ENCODE measurements at places on chromosomes 7 and 10.

DNA sequence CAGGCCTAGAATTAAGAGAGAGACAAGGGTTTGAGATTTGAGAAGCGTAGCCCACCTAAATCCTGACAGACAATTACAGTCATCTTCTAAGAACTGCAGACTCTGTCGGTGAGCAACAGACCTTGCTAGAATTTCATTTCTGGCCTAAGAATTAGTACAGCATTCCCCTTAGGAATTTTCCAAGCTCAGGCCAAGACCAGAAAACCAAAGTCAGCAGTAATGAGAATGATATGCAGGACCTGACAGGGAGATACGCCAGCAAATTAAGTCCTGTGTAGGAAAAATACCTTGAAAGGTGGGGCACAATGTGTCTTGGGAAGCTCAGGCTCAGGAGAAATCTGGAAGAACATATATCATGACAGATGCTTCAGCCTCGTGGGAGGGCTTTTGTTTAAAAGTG, 52.7 kb upstream of the HERPUD2 start:
- DNase-seq: no peak

- no peak for DNase-seq
These were observed 571.0 kb downstream of the SH2D4B start for GRCh38 chr10:81108516-81109199.

GRCh38 chr7:37927773-37928444, 7.5 kb downstream of the EPDR1 start:
- no peak for DNase-seq

- no peak for DNase-seq
These were observed 320.1 kb upstream of the NFE2L3 start for GRCh38 chr7:25831831-25832411.

- no peak for DNase-seq
These were observed 1.1 kb upstream of the VOPP1 start for GRCh38 chr7:55573234-55573900.

- DNase-seq: no peak
These were observed 630.0 kb upstream of the FOXK1 start for GRCh38 chr7:4052130-4052529.

GRCh38 chr10:21885940-21886339, 117.6 kb downstream of the DNAJC1 start:
- no peak for DNase-seq

- no peak for DNase-seq
These were observed 133.3 kb downstream of the PHTF2 start for GRCh38 chr7:77931841-77932240.

- no peak for DNase-seq
These were observed 34.0 kb upstream of the CYTH3 start for GRCh38 chr7:6306471-6306870.

DNA sequence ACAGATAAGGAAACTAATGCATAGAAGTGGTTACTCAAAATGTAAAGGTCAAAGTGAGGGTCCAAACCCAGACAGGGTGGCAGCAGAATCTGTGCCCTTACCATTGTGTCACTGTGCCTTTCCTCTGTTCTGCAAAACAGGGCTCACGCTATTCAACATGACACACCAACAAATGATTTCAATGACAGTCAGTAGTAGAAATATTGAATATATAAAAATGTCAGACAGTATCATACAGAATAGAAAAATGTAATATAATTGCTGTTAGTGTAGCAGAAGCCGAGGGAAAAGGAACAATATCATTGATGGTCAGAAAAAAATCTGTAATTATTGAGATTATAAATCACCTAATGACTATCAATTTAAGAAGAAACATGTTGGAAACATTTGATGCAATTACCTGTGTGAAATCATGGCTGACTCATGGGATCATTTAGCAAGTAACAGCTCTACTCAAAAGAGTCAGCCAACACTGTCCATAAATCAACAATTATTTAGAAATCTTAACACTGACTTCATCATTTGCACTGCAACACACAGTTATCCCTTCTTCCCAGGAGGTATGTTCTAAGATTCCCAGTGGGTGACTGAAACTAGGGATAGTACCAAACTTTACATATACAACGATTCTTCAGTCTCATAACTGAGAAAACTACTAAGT, 198.7 kb downstream of the DGKI start:
- DNase-seq: no peak

DNA sequence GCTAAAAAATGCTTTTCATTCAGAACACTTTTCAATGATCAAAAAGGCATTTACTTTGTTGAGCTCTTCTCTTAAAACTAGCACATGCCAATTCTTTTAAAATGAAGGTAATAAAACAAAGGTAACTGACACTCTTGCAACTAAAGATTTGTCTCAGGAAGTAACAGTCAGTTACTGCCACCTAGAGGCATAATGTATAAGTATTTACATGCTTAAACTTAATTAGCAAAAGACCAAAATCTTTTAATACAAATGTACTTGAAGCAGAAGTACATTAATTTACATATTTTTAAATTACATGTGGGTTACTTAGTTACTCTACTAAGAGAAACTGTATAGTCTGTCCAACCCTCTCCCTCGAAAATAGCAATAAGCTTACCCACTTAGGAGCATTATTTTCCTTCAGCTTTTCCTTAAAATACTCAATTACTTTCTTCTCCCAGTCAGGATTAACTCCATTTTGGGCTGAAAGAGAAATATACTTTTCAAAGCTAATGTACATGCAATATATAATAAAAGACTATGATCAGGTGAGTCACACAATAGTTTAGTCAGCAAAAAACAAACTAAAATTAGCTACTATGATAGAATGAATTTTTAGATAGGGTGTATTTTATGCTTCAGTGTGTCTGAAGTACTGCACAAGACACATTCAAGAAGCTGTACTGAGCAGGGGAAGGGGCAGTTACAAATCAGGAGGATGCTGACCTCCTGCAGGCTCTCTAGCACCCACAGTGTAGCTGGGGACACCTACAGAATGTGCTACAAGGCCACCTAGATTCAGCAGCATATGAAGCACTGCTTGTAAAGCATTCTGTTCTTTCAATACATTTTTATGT, 13.0 kb downstream of the MCMBP start:
- DNase-seq: no peak

- no peak for DNase-seq
These were observed 151.5 kb downstream of the ANK3 start for GRCh38 chr10:60237977-60238758.

GRCh38 chr7:18473119-18473518, 22.4 kb upstream of the HDAC9 start:
- DNase-seq: no peak

DNA sequence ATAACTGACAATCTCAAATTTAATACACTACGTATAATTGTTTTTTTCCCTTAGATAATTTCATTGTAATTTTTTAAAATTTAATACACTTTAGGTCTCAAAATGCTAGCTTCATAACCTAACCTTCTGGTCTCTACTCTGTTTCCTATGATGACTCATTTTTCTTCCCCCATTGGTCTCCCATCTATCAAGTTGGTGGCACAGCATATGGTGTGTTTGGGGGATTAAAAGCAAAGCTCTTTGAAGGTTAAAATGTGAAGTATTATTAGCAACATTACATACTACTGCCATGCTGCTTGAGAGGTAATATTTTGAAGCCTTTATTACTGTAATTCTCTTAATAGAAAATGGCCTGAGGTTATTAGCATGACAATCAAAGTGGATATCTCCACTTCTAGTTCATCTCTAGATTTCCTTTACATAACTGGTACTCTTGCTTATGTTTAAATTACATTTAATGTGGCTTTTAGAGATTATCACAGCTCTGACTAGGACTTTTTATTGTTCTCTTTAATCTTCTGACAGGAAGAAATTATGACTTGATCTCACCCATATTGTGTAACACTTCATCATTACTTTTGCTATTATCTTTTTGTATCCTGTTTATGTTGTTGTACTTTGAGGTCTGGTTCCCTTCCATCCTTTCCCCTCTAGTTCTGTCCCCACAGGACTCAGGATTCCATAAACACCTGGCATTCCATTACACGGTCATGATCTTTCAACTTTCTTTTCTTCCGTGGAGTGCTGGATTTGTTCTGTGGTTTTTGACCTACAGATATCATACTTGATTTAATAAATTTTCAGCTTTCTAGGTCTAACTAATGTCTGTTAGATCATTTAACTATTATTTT, 185.1 kb downstream of the SEMA3D start:
- no peak for DNase-seq

GRCh38 chr10:91043173-91043910, 122.5 kb upstream of the ANKRD1 start:
- no peak for DNase-seq

DNA sequence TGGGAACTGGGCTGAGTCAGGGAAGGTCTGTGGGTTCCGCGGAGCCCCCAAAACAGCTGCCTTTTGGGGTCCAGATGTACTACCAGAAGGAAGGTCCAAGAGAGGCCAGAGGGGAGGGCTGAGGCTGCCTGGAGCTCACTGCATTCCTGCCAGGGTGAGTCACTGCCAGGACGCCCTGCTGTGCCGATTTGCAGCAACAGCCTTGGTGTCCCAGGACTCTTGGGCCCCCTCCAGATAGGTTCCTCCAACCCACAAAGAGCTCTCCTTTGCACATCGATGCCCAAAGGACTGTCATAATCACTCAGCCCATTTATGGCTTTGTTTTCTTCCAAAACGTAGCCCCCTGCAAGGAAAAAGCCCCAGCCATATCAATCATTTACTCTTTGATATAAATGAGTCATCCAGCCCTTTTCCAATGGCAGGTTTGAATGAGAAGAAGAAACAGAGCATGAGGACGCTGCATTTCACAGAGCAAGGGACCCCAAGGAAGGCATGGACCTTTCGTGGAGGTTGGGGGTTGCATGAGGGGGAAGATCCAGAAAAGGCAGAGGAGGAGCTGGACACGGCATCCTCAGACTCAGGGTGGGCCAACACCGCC, 32.2 kb upstream of the COL13A1 start:
- DNase-seq: no peak

- DNase-seq: no peak
These were observed 318.5 kb downstream of the GPR158 start for GRCh38 chr10:25493122-25493893.

DNA sequence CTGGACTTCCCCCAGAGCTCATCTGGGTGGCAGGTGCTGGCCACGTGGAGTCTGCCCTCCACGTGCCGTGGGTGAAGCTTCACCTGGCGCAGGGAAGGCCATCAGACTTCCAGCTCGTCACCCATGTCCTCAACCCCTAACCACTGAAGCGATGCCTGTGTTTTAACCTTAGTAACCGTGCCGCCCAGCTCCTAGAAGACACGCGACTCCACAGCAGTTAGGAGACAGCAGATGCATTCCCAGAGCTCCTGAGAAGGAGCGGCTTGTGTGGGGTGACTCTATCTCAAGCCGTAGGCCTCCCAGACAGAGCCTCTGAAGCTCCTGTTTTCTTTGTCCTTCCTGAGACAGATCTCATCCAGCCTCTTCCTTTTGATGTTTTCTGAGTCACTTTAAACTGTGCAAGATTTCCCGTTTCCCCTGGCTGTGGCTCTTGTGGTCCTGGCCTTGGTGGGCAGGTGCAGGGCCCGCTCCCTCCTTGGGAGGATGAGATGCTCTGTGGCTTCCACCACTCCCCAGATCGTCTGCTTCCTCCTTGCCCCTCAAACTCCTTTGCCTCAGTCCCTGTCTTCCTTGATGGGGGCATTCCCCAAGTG, 41.4 kb upstream of the AP5Z1 start:
- no peak for DNase-seq

DNA sequence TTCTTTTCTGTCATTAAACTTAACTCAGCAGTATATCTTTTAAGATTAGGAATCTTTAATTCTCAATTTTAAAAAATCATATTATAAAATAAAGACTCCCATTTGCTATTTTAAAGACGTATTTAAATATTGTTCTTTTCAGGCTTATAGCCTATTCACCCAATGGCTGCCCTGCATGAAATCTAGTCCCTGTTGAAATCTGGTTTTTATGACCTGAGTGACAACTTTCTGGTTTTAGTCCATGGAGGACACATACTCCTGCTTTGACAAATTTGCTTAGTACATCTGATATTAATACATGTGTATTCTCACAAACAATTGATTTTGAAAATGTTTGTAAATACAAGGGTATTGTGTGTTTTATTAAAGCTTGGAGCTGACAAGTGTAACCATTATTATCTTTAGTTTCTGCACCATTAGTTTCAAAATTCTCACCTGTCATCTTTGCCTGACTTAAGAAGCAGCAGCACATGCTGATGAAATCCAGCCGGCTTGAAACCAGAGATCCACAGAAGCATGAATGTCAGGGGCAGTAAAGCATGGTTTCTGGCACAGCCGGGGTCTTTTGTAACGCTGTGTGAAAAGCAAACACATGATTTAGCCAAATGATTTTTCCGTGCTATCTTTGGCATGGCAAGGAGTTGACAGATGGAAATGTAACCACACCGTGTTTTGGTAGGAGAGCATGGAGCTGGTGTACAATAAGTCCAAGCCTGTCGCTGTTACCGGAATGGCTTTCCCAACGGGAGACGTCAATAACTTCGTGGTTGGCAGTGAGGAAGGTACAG, 262.8 kb downstream of the DYNC1I1 start:
- DNase-seq: no peak
